ENCODE measurements at places on chromosomes 11 and 22.
A peak's percentile ranks its signal among the peaks of the same experiment; 100 is the strongest.

- no peak for DNase-seq
Measured at GRCh38 chr11:110737593-110737992, 25.4 kb upstream of the ARHGAP20 start.

- no peak for DNase-seq
Measured at GRCh38 chr22:25644122-25644521, 79.6 kb downstream of the GRK3 start.

DNA sequence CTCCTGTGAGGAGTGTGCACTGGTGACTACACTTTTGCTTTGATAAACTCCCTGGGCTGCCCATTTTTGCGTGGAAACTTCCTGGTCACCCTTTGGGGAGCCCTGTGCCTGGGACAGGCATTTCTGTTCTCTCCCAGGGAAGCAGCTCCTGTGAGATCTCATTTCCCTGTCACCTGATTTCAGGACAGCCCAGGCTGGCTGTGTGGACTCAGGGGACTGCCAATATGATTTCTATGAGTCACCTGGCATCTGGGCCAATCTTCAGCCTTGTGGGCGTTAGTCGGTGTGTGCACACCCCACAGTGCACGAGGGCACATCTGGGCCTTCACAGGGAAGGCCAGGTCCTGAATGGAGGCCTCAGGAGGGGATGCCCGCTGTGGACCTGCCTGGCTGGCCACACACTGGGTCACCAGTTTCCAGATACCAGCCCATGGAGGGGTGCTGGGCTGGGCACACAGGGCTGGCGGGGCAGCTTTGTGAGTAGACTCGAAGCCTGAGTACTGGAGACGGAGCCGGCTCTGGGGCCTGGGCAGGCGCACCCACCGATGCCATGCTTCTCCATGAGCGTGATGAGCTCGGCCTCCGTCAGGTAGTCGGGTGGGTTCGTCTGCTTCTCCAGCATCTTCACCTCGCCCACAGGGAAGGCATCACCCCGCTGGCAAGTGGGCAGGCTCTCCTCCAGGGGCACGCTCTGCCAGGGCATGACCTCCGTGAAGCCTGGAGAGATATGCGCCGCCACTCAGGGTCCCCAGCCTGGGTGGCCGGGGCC is 9.4 kb upstream of the PPM1F start:
- DNase-seq = no peak

- no peak for DNase-seq
Measured at GRCh38 chr11:129184581-129184980, 7.5 kb downstream of the ARHGAP32 start.

- DNase-seq = peak; percentile 79
Measured at GRCh38 chr11:86068138-86068871, 579 bp downstream of the PICALM start.

GRCh38 chr11:102322560-102322959 is 5.3 kb downstream of the BIRC3 start:
- DNase-seq = no peak
